ENCODE measurements at places on chromosomes 2 and 18.

DNA sequence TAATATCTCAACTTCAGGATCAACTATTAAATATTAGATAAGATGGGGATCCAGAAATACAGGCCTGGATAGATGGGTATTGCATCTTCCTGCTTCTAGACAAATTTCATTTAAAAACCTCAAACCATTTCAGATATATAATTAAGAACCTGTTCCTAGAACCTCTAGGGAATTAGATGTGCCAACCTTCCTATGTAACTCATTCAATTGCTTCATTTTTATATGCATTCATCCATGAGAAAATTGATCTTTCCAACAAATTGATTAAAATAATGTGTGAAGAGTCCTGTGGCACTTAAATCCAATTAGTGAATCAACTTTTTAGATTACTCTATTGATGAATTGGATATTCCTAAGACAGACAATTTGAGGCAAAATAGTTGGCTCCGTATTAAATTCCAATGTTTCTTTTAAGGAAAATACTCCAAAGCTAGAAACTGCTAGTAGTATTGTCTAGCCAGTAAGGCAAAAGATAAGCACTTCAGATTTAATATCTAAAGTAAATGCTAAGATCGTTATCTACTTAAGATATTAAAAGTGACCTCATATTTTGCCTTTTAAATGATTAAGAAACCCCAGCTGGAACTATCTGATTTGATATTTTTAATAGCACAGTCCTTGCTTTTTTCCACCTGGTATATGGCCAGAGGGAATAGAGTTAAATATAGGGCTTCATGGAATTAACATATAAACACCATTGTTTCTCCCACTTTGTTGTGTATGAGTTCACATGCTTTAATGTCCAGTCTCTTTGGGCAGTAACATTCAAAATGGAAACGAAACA is 35.8 kb downstream of the DARS1 start:
- DNase-seq = no peak

DNA sequence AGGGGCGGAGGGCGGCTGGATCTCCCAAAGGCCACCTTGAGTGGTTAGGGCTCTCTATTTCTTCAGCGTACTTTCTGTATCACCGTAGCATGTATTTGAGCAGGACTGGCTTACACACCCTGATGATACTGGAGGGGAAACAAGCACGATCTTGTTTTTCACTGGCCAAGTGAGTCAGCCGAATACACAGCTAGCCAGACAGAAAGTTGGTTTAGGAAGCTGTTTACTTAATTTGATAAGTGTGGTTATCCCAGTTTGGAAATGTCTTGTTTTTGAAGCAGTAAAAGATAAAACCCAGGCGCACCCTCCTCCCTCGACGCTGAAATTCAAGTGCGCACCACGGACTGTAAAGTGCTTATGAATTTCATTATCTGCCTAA is 582 bp downstream of the RIOK3 start:
- peak; percentile 8 for DNase-seq

DNA sequence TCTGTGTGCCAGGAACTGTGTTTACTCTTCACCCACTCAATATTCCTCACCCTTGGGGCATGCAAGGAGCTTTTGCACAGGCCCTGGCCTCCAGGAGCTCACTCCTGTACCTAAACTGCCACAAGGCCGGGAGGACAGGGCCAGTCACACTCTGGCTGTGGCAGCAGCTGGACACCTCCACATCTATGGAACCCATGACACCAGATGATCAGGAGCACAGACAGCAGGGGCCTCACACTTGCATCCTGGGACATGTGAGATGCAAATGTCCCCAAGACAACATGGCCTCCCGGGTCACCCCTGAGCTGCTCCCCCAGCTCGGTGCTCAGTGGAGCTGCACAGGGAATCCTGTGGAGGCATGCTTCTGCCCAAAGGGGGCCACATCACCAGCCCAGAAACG is 61.8 kb upstream of the SLC66A3 start:
- DNase-seq = no peak

DNA sequence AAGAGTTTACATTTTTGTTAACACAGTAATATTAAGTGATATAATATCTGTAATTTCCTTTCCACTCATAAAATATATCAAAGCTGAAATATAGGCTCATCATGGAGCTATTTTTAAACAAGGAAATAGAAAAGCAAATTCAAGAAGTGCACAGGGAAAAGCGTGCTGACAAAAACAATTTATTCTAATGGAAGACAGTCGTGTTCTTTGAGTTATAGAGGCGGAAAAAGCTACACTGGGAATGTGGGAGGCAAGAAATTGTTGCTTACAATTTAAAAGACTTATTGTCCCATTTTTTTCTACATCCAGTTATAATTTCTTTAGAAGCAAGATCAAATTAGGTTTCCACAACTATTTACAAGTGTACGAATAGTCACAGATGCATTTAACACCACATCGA is 3.2 kb upstream of the TTN start:
- DNase-seq = no peak

DNA sequence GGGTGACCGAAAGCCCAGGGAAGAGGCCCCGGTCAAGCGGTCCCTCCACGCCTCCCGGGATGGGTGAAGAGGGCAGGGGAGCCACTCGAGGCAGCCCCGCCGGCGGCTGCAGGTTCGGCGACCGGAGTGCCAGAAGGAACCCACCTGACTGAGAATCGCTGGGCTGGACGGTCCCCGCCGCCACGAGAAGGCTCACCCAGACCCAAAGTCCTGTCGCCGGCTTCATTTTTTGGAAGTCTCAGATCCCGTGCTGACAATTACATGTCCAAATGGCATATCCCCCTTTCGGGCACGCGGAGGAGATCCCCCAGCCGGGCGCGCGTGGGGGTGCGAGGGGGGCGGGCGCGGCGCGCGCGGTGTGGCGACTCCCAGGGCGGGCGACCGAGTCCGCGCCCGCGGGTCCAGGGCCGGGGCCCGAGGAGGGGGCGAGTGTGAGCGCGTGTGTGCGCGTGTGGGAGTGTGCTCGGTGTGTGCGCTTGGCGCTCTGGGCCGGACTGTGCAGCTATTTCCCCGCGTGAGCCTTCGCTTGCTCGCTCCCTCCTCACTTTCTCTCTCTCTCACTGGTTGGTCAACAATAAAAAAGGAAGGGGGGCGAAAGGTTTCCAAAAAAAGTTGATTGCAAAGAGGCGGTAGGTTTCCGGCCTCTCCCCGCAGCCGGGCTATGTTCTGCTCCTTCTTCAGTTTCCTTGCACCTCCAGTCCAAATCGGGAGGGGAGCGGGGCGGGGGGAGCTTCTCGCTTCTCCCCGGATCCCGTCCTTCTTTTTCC is at the start of gene ERBB4:
ERBB4 (minus strand) TSS at position 498 of the 767 bp plus-strand sequence; CDS start at position 226, 272 bp downstream.
- no peak for DNase-seq

DNA sequence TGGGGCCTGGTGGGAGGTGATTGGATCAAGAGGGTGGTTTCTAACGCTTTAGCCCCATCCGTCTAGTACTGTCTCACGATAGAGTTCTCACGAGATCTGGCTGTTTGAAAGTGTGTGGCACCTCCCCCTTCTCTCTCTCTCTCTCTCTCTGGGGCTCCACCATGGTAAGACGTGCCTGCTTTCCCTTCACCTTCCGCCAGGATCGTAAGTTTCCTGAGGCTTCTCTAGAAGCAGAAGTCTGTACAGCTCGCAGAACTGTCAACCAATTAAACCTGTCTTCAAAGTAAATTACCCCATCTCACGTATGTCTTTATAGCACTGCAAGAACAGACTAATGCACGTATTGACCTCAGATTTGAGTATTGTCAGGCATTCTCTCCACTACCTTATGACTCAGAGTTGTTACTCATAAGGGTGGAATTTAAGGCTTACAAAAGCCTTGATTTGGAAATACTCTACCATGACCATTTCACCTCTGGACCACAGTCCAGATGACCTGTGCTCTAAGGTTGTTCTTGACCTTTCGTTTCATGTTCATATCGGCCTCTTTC is 99.5 kb upstream of the AGAP1 start:
- DNase-seq = no peak

- DNase-seq = no peak
These were observed 31.9 kb upstream of the CASP8 start for GRCh38 chr2:201228271-201228911.

DNA sequence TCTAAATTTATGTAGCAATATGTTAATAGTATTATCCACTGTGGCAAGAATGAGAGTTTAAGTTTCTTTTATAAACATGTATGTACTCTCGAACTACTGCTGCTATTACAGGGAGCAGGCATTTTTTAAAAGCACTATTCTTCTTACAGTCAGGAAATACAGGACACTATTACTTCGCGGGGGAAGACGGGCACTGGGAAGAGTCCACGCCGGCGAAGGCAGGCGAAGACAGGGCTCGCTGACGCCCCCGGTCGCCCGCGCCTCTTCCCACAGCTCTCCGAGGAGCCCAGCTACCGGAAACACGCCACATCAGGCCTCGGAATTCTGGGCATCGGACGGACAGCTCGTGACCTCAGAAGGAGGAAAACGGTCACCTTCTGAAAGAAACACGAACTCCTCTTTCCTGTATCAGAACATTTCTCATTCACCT is 90.2 kb downstream of the FAM161A start:
- DNase-seq = peak; percentile 77

- DNase-seq = no peak
These were observed 348.9 kb downstream of the OSR1 start for GRCh38 chr2:19009510-19009909.
